ENCODE measurements at places on chromosomes 11 and 22.

DNA sequence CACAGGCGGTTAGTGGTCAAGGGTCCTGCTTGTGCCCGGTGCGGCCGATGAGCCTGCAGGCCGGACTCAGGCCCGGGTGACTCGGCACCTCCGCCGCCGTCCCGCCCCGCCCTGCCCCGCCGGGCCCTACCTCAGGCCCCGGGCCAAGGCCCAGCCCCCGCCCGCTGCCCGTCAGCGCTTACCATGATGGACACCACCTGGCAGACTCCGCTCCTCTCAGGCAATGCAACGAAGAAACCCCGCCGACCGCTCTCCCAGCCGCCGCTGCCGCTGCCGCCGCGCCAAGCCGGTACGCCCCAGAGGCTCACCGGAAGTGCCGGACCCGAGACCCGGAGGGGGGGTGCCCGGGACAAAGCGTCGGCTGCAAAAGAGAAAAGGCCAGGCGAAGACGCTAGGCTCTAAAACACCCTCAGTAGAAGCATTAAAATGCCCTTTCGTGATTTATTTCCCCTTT, at the start of gene UFD1:
Gene UFD1 (minus strand): TSS at position 293 of the 454 bp plus-strand sequence. CDS start 108 bp downstream, at position 185.
- peak; percentile 61 for DNase-seq

DNA sequence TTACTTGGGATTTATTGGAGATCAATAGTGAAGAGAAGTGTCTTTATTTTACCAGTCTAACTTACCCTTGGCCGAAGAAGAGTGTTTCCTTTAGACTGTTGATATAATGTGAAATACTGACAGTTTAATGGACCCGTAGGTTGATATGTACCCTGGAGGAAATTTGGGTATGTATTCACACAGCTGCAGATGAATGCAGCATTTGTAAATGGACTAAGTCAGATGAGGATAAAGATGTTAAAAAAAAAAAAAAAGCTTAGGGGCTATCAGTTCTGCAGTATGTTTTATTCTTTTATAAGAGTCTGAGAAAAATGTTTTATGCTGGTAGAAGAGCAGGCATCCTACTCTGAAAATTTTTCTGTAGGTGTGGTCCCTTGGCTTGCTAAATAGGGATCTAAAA, 2.7 kb downstream of the REXO2 start:
- DNase-seq, result no peak

- no peak for DNase-seq
Measured at GRCh38 chr11:12792018-12792417, 117.8 kb downstream of the TEAD1 start.

- DNase-seq, result no peak
Measured at GRCh38 chr11:75308116-75308515, 43.3 kb downstream of the ARRB1 start.

DNA sequence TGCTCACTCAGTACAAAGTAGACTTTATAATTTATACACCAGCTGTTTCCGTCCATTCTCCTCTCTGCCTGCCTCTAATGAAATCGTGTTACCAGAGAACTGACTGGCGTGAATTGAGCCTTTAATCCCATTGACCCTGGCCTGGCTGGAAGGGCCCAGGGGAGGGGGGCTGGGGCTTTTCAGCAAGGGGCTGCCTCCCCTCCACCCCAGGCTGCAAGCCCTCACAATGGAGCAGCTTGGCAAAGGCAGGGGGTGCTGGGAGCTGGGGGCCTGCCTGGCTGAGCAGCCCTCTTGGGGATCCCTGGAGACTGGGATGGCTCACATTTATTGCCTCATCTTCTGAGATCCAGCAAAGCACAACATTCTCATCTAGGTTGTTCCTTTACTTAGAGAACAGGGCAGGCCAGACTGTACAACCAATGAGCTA, 25.8 kb upstream of the LMO1 start:
- DNase-seq, result no peak

- no peak for DNase-seq
Measured at GRCh38 chr11:68051191-68052136, 12.6 kb downstream of the TCIRG1 start.

DNA sequence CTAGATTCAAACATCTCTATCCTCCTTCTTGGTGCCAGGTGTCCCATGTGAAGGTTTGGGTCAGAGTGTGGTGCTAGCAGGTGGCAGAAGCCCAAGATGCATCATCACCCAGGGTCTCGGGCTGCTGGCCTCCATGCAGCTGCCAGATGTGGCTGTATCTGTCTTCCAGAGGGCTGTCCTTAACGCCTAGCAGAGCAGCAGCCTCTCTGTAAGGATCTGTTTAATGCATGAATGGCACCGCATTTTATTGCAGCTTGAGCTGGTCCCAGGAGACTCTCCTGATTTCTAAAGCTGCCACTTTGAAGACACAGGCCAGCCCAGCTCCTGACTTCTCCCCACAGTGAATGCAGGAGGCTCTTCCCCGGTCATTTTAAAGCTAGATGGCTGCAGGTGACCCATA, 26.3 kb downstream of the SLC1A2 start:
- DNase-seq, result no peak

DNA sequence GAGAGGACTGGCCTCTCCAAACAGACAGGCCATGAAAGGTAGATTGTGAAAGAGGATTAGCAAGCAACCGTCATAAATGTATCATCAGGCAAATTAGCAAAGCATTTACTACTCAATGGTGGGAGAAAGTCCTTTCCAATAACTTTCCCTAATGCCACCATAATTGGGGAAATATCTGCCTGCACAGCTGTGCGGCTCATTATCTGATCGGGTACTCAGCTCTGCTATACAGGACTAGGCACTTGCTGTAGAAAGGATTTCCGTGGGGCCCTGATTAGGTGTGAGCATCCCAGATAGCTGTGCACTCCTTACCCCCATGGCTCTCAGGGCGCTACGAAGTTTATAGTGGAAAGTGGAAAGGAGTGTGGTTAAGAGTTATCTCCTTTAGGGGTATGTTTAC, 309.7 kb upstream of the PLET1 start:
- no peak for DNase-seq

DNA sequence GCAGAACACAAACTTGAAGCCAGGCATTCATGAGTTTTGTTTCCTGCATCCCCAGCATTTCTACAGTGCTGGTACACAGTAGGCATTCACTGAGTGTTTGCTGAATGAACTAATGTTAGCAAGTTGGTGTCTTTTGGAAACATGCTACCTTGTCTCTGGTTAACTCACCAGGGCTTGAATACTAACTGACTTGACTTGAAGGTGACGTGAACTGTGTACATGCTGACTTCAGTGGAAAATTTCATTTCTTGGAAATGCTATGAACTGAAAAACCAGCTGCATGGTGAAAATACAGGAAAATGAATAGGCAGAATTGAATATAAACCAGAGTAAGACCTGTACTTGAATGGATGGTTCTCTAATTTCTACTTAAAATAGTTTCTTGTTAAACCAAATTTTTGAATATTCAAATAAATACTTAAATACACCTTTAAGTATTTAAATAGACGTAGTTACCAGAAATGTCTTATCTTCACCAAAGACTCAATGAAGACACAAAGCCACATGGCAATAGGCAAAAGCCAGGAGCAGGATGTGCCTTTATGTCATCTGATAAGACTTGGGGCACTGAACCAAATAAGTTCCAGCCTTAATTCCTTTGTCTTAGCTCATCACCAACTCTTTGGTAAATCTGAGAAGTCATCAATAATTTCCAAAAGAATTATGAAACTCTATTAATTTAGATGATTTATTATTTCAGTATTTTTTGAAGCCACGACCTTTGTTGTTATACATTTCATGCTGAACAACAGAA, 39.7 kb upstream of the POU2AF2 start:
- no peak for DNase-seq

DNA sequence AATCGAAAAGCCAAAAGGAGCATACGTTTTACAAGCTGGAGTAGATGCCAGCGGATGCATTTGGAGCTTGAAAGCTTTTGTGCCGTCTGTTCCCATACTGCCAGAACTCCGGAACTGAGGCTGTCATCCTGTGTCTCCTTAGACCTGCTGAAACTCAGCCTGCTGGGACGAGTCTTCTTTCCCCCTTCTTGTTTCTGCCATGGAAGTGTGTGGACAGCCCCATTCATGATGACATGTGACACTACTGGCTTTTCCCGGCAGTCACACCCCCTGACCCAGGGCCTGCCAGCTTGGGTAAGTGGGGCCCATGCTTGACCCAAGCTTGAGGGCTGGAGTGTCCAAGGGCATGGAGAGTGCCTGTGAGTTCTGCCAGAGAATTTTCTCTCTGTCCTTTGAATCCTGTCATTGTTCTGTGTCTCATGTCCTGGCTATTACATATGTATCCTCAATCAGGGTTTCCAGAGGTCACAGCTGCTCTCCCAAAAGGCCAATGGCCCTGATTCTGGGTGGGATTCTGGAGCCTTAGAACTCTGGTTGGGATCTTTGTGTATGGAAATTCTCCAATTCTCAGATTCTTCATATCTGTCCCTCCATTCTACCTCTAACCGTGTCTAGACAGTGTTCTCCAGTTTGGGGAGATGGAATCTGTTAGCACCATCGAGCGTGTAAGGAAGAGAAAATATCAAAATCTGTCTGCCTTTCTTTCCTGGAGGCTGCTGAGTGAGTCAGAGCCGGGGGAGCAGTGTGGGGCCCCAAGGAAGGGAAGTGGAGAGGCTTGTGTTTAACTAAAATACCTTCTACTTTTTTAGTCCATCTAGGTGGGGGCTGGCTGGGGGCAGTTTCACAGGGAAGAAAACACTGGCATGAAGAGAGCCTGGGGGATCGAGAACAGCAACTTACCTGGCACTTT, 73.2 kb downstream of the KIAA1671 start:
- DNase-seq, result peak; percentile 6

DNA sequence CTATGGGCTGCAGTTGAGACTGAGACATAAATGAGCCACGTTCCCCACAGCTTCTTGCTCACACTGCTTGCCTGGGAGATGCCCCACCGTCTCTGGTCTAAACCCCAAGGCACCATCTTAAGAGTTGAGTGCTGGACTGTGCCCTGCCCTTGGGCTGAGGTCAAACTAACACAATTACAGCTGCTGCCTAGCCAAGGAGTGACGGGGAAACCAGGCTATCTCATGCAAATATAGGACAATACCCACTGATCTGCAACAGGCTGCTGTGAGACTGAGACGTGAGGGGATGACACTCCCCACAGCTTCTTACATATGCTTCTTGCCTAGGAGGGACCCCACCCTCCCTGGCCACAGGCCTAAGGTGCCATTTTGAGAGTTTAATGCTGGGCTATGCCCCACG, 7.8 kb upstream of the MS4A8 start:
- DNase-seq, result no peak

- no peak for DNase-seq
Measured at GRCh38 chr11:108939135-108939534, 274.3 kb downstream of the DDX10 start.

DNA sequence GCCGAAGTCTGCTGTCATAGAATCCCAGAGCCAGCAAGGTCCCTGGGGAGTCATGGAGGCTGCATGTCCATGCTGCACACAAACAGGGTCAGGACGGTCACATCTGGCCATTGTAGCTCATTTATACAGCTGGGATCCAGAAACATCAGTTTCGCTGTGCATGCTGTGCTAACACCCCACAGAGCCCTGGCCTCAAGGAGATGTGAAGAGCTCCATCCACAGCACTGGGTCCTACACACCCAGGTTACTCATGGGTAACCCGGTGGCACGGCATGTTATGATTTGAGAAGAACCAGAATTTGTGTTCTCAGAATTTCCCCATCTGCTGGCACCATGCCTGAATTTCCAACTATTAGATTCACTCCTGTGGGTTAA, 146.3 kb upstream of the ARHGAP20 start:
- no peak for DNase-seq

DNA sequence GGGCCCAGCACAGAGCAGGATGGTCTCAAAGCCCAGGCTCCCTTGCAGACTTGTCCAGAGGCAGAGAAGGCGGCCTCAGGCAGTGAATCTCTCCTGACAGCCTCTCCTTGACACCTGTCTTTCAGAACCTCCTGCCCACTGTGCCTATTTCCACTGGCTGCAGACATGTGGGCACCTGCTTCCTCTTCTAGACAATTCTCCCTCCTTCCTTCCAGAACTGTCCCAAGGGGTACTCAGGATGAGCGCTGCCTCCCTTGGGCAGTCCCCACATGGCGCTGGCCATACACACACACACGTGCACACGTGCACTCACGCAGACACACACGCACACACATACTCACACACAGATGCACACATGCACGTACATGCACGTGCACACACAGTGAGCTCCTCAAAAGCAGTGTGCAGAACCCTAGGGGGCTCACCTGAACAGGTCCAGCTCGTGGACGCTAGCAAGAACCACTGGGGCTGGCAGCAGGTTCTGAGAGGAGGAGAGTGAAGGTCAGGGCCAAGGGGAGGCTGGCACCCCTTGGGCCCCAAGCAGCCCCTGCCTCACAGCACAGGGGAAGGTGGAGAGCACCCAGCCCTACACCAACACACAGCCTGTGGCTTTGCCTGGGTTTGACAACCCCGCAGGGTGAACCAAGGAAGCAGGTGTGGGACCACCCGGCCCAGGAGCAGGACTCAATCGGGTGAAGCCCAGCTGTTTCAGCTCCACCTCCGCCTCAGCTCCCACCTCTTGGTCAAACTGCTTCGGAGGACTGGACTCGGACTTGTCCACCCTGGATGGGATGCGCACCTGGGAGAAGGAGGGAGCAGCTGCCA, 8.1 kb upstream of the PLXNB2 start:
- peak; percentile 66 for DNase-seq

GRCh38 chr11:11316651-11317230, 36.3 kb downstream of the CSNK2A3 start:
- no peak for DNase-seq

DNA sequence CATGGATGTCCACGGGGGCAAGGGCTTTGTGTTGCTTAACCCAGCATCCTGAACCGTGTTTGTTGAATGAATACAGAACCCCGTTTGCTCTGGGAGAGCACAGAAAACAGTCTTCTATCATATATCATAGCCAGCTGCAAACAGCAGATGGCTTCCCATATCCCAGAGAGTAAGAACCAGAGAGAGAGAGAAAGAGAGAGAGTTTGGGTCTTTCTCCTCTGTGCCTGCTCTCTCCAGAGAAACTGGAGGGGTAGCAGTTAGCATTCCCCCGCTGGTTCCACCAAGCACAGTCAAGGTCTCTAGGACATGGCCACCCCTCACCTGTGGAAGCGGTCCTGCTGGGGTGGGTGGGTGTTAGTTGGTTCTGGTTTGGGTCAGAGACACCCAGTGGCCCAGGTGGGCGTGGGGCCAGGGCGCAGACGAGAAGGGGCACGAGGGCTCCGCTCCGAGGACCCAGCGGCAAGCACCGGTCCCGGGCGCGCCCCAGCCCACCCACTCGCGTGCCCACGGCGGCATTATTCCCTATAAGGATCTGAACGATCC, 440 bp upstream of the TIMP3 start:
- DNase-seq, result no peak
